Liver (tissue), 10 donors: ENCODE measurements at places on chromosomes 3 and 15. TPM values are rescaled to one million over a fixed set of nuclear protein-coding genes. Genes with fewer than 3 reads are reported as not detected.

The CTXN2 gene
- total RNA-seq: not detected

The SLC27A2 gene
- total RNA-seq: 504 TPM

- DNase-seq: no peak
Observed at GRCh38 chr3:123310741-123311140, 109.0 kb downstream of the SEC22A start.

DNA sequence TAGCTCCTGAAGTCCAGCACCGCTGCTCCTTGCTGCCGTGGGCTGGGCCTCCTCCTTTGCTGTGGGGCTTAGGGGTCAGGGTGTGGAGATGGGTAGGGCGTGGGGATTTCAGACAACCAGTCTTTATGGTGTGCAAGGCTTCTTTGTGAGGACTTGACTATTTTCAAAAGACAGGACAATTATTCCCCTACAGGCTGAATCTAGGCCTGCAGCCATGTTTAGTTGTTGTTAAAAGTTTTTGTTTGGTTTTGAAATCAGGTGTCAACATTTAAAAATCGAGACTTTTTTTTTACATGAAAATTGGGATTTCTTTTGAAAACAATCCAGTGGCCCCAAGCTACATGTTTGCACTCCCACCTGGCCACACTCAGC lies 10.6 kb downstream of the RPL32 start:
- DNase-seq: no peak

- DNase-seq: no peak
Observed at GRCh38 chr3:196931157-196931556, 11.2 kb downstream of the NCBP2 start.

GRCh38 chr15:97678656-97679055 lies 281.8 kb upstream of the ARRDC4 start:
- DNase-seq: no peak
